ENCODE measurements at places on chromosomes 3 and 15.

DNA sequence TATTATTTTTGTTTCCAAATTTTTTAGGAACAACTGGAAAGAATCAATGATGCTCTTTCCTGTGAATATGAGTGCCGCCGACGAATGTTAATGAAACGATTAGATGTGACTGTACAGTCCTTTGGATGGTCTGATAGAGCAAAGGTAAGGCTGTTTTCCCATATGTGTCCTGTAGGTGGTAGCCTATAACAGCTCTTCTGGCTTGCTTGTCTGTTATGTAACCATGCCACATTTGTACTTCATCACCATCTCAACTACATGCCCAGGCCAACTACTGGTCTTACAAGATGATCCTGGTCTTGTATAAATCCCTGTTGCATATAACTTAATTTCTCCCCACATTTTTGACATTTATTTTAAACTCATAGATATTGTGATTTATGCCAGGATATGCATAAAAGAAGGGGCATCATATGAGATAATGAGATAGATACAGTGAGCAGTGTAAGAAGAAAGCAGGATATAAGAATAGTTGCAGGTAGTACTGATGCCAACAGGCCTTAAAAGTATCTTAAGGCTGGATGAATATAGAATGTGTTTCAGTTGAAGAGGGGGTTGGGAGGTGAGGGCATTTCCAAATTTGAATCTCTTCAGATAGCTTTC, 20.3 kb downstream of the FAM98B start:
- no peak for DNase-seq

- DNase-seq, result no peak
Measured at GRCh38 chr3:184486614-184487013, 75.0 kb upstream of the EPHB3 start.

DNA sequence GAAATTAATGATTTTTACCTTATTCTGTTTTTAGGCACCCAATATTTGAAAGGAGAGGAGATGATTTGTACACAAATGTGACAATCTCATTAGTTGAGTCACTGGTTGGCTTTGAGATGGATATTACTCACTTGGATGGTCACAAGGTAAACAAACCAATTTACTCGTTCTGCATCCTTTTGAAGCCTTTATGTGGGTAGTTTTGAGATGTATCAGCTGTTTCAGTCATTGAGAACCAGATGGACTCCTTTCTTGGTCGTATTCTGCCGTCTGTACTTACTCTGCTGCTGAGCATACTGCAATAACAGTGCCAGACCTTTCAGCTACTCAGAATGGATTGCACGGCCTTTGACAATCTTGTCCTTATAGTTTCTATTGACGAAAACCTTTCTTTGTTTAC, 13.3 kb downstream of the DNAJB11 start:
- no peak for DNase-seq

GRCh38 chr3:111811811-111812210, 47.3 kb upstream of the PHLDB2 start:
- DNase-seq, result no peak

DNA sequence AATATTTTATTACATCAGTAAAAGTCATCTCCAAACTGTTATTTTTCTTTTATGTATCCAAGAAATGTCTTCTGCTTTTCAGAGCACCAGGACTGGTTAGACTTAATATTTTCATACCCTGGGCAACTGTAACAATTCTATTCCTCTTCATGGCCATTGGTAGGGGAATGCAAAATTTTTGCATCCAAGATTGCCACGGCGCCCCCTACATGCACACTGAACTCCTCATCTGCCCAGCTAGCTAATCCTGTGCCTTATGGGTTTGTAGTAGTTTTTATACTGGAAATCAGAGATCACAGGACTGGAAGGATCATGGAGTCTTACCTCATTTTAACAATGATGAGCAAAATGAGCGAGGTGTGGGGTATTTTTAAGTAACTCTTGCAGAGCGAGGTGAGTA, 74.2 kb downstream of the CRTC3 start:
- no peak for DNase-seq

- DNase-seq, result no peak
Measured at GRCh38 chr3:155504682-155505081, 211.2 kb upstream of the STRIT1 start.
